ENCODE measurements at places on chromosomes 16 and 17.

GRCh38 chr17:8875436-8875835, 8.0 kb upstream of the PIK3R6 start:
- DNase-seq = no peak

DNA sequence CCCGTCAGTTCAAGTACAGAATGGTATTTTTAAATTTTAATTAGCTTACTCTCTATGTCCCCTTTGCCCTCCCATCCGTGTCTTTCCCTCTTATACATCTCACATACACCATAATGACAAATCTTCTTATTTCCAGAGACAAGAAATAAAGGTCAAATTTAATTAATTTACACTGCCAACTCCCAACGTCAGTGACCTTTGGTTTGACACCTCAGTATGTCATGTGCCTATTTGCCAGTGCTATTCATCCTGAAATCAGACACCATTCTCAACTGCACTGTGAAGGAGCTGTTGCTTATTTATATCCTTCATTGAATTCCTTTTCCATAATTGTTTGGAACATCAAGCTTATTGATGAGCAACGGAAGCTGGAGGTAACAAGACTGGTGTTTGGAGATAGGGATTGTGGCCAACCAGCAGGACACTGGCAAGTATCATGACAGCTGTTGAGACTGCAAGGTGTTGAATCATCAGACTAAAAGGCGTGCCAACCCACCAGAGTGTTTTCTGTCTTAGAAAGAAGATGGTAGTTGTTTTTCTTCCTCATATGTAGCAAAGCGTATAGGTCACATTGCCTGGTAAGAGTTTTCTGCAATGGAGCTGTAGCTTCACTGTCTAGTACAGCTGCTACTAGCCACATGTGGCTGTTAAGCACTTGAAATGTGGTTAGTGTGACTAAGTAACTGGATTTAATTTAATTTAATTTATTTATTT, 12.5 kb downstream of the CALCOCO2 start:
- no peak for DNase-seq

- no peak for DNase-seq
Observed at GRCh38 chr17:13346081-13346533, 255.6 kb downstream of the HS3ST3A1 start.

DNA sequence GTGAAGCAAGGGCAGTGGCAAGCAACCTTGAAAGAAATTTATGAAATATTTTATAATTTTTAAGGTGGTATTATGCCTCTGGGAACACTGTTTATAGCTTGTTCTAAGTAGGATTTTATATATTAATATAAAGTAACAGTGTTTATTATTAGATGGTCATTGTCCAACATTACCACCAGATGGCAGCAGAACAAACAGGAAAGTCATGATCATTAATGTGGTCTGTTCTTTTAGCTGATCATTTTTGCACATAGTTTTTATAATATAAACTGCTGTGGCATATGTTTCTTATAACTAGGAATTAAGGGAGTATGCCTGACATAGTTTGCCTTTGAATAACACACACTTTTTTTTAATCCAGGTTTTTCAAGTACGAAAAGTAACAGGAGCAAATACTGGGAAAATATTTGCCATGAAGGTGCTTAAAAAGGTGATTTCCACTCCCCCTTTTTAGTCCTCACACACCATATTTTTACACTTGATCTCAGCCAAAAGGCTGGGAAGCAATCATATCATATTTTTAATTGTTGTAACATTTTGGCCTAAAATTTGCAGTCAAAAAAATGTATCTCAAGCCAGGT, 21.4 kb downstream of the RPS6KB1 start:
- DNase-seq = no peak

DNA sequence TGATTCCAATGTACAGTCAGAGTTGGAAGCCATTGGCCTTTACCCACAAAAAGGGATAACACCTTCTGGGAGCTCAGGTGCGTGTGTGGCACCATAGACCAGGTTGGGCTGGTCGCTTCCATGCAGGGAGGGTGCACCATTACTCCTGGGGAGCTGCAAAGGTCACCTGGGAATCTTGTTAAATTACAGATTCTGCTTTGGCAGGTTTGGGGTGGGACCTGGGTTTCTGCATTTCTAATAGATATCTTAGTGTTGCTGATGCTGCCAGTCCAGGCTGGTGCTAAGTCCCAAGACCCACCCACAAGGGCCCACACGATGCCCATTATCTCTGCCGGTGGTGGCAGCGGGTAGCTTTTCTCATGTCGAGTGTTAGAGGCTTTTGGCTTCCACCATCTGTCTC, 148.3 kb upstream of the CACNG5 start:
- no peak for DNase-seq

- no peak for DNase-seq
Observed at GRCh38 chr17:40629842-40630241, 17.8 kb downstream of the SMARCE1 start.

GRCh38 chr16:82509691-82510430, 116.9 kb upstream of the CDH13 start:
- no peak for DNase-seq

DNA sequence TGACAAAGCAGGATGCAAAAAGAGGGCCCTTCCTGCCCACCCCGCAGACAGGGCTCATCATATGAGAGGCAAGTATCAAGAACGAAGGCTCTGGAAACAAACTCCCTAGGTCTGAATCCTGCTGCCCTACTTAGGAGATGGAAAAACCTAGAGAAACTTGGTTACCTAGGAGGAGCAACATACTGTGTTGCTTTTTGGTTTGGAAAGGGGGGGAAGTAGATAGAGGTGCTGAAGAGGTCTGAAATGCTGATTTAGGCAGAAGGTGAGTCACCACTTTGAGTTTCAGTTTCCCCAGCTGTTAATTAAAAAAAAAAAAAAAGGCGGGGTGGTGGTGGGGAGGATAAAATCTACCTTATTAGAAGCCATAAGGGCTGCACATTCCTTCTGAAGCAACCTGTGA, 1.5 kb downstream of the N4BP1 start:
- no peak for DNase-seq

Measured in ascending aorta (tissue), 2 donors.